Left renal cortex interstitium (tissue), 4 donors: ENCODE measurements at places on chromosomes 4 and X.

- DNase-seq: no peak
Observed at GRCh38 chrX:150100261-150100660, 162.0 kb upstream of the EOLA2 start.

DNA sequence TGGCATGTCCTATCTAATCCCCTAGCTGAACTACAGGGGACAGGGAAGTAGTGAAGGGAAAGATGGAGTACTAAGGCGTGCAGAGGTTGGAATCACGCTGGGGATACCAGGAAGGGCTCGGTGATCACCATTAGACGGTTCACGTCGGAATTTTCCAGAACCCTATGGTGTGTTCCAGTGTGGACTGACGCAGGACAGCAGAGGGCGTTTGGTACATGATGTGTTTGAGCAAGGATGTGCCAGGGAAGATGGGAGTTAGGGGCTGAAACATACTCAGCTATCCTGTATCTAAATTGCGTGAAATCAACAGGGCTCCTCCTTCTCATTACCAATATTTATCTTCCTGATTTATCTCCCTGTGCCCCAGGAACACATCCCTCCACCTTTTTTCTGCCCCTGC, 33.7 kb downstream of the PRPS2 start:
- no peak for DNase-seq

- DNase-seq: no peak
Observed at GRCh38 chrX:20527558-20528011, 260.9 kb upstream of the RPS6KA3 start.

- DNase-seq: no peak
Observed at GRCh38 chr4:159925770-159926169, 822.9 kb downstream of the RAPGEF2 start.
